Central memory CD8-positive, alpha-beta T cell (primary cell): ENCODE measurements at places on chromosomes 7 and 10.

DNA sequence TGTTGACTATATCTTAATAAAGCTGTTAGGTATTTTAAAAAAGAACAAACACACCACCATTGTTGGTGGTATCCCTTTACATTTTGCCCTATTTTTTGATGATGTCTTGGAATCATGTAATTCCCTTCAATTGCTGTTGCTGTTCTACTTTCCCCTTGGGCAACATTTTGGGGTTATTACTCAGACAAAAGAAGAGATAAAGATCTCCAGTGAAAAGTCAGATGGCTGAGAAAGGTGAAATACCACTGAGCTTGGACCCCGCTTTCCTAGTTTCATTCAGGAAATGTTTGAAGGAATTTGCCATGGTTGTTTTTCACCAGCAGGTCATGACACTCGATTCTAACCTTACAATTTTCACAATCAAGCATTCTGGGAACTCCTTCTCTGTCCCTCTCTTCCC lies 84.6 kb downstream of the MACC1 start:
- DNase-seq, result no peak

DNA sequence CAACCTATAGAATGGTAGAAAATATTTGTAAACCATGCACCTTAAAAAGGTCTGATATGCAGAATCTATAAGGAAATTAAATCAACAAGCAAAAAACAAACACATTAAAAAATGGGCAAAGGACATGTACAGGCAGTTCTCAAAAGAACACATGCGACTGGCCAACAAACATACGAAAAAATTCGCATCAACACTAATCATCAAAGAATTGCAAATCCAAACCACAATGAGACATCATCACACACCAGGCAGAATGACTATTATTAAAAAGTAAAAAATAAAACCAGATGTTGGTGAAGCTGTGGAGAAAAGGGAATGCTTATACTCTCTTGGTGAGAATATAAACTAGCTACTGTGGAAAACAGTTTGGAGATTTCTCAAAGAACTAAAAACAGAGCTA lies 33.2 kb downstream of the TMEM229A start:
- no peak for DNase-seq

GRCh38 chr7:87543623-87544022 lies 57.1 kb downstream of the ABCB1 start:
- no peak for DNase-seq

DNA sequence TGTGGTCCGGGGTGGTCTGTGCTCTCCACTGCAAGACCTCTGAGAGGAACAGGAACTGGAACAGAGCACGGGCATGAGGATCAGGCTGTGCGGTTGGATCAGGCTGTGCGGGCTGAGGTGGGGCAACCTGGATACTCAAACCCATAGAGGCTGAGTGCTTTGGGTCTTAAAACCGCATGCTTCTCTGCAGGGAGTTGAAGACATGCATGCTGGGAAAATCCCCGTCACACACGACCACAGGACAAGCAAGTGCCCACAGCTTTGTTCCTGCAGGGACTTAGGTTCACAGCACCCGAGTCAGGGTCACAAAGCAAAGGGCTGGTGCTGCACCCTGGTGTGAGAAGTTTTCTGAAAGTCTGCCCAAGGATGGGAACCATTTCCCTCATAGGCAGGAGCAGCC lies 221.2 kb downstream of the ZMYND11 start:
- no peak for DNase-seq

GRCh38 chr7:47710201-47710935 lies 128.5 kb upstream of the TNS3 start:
- DNase-seq, result no peak

DNA sequence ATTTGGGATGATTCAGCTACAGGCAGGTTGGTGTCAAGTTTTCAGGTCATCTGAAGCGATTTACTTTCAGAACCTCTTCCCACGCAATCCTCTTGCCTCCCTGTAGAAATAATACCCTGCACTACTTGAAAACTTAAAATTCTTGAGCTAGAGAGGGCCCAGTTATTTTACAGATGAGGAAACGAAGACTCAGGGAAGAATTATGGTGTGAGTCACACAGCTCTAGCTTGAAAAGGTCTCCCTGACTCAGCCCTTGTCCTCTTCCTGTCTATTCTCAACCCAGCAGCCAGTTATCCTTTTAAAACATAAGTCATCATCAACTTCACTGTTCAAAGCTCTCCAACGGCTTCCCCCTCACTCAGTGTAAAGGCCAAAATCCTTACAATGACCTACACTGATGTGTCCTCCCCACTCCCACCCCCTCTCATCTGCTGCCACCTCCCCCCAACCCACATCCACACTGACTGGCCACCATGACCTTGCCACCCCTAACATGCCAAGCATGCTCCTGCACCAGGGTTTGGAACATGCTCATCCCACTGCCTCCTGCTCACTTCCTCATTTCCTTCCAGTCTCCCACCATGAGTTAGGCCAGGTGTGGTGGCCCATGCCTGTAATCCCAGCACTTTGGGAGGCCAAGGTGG lies 3.4 kb downstream of the DNMBP start:
- DNase-seq, result no peak

DNA sequence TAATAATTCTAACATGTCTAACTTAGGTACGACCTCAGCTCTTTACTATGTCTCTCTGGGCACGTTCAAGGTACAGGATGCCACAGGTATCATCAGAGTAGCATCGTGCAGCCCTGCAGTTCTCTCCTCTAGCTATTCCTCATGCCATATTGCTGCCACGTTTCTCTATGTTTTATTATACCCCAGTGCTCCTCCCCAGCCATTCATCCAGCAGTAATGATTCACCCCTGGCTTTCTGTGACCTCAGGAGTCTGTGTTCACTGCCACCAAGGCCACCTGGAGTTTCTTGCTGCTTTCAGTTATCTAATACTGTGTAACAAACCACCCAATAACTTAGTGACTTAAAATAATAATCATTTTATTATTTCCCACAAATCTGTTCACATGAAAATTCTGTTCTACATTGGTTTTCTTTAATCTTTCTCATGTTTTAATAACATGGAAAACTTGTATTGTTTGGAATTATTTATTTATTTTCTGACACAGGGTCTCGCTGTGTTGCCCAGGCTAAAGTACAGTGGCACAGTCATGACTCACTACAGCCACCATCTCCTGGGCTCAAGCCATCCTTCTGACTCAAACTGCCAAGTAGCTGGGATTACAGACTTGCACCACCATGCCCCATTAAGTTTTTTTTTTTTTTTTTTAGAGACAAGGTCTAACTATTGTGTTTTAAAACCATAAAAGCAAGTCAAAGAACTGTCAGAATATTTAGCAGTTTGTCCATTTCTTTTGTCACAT lies 21.8 kb downstream of the REEP3 start:
- DNase-seq, result no peak

DNA sequence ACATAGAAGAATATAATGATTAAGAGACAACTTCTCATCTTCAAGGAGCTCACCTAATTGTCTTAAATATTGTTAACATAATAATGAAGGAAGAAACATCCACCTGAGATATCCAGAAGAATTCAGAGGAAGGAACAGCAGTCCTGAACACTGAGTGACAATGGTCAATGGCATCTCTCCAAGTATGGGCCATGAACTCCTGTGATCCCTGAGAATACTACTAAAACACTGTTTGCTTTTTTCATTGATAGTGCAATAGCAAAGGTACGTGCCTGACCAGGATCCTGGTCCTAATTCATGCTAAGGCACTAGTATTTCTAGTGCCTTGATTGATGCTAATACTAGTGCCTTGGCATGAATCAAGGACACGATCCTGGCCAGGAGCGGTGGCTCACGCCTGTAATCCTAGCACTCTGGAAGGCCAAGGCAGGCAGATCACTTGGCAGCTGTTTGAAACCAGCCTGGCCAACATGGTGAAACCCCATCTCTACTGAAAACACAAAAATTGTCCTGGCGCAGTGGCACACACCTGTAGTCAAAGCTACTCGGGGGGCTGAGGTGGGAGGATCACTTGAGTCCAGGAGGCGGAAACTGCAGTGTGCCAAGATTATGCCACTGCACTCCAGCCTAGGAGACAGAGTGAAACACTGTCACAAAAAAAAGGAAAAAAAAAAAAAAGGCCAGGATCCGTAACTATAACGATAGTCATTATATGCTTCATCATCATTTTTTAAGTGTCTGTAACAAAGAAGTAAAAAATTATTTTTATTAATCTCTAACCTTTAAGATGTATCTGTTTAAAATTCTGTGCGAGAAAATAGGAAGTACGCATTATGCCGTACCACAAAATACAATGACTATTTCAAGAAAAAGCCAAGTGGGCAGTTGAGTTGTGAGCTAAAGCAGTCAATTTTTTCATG lies 49.1 kb downstream of the SRPK2 start:
- no peak for DNase-seq

GRCh38 chr10:104501864-104502579 lies 139.1 kb upstream of the SORCS3 start:
- no peak for DNase-seq

GRCh38 chr10:110113670-110114337 lies 93.6 kb upstream of the MXI1 start:
- no peak for DNase-seq

DNA sequence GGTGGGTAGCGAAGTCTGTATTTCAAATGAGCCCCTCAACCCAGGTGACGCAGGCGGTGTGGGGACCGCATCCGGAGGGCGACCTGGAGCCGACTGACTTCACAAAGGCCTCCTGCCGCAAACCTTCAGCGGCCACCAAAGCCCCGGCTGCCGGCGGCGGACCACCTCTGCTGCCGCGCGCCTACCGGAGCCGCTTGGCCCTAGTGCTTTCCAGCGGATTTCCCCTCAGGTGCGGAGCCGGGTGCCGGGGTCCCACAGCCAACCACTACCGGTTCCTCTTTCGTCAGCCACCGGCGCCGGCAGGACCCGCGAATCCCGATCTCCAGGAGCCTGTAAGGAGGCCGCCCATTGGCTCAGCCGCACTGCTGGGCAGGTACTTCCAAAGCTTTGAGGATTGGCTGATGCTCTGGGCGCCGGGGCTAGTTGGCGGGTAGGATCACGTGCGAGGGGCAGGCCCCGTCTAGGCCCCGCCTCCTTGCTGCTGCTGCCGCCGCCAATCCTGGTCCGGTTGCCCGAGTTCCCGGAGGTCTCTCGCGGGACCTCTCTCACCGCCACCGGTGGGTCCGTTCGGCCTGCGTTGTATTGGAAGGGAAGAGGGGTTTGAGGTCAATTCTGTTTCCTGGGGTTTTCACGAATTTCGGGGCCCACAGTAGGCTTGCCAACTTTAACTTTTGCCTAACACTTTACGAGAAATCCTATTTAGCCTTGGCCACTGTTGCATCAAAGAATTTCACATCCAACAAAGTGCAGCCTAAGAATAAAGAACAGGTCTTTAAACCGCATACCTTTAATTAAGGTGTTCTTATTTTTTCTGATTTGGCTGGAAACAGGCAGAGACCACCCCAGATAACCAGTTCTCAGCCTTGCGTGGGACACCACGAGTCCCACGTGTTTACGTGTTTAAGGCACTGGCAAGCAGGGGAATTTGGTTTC lies at the start of gene GSTO2:
TSS of gene GSTO2 (plus strand) at position 472 of the 933 bp plus-strand sequence. CDS start 5,732 bp downstream, outside the sequence.
- peak; percentile 98 for DNase-seq

DNA sequence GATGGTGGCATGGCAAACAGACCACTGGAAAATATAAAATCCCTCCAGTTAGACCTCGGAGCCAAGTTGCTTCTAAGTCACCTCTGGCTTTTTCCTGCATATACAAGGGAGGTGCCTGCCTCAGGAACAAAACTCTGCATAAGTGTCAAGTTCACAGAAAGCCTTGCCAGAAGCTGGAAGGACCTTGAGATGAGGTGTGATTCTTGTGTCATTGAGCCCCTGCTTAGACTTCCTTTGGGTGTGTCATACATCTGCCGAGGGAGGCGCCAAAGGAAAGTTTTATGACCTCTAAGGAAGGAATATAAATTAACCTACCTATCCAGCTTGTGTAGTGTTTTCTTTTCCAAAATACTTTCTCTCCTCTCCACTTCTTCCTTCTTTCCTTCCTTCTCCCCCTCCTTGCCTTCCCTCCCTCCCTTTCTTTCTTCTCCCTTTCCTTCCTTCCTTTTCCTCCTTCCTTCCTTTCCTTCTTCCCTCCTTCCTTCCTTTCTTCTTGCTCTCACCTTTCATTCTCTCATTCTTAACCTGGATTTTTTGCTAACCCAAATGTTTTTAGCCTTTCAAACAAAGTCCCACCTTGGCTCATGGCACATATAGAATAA lies 75.2 kb downstream of the TRIL start:
- no peak for DNase-seq

- no peak for DNase-seq
Observed at GRCh38 chr7:123998921-123999320, 33.9 kb downstream of the TMEM229A start.

- DNase-seq, result no peak
Observed at GRCh38 chr7:3404501-3404900, 103.4 kb downstream of the SDK1 start.

DNA sequence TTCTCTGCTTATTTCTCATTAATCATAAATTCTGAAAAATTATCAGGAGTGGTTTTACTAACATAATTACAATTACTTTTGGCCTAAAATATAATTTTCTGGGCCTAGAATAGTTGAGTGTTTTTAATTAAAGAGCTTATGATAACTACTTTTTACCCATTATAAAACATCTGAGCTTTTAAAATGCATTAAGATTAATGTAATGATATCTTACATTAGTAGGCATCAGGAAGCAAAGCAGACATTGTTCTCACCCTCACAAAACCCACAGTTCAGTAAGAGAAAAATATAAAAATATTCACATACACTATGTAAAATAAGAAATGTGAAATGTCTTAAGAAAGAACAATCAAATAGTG lies 443.7 kb upstream of the SEMA3A start:
- no peak for DNase-seq

DNA sequence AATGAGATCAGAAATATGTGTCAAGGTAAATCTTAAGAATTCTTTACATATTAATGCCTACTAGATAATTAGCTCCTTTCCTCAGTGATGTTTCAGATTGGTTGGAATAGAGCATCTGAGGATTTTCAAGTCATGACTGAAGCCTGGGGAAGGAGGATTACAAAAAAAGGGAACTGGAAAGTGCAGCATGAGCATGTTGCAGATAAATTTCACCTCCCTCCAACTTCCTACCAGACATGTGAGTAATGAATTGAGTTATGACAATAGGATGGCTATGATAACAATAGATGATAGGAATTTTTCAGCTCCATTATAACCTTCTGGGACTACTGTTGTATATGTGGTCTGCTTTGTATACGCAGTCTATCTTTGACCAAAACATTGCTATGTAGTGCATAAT lies 104.2 kb upstream of the RAB18 start:
- no peak for DNase-seq

- DNase-seq, result no peak
Observed at GRCh38 chr10:70622981-70623844, 20.7 kb upstream of the PRF1 start.

DNA sequence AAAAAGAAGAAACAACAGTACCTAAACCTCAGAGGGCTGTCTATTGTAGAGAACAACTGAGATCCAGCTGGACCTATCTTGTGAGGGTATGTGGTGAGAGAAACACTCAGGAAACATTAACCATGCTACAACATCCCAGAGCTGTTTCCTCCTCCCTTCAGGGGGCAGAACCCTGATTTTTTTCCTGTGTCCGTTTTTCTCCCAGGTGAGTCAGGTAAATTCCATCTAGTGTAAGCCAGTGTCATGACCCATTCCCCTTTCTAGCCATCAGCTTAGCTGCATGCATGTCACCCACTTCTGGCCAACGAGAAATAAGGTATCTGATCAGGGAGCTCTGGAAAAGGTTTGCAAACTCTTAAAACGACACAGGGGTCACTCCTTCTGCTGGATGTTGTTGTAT lies 103.8 kb downstream of the DNMBP start:
- no peak for DNase-seq
